ENCODE measurements at places on chromosomes 7 and 10.

DNA sequence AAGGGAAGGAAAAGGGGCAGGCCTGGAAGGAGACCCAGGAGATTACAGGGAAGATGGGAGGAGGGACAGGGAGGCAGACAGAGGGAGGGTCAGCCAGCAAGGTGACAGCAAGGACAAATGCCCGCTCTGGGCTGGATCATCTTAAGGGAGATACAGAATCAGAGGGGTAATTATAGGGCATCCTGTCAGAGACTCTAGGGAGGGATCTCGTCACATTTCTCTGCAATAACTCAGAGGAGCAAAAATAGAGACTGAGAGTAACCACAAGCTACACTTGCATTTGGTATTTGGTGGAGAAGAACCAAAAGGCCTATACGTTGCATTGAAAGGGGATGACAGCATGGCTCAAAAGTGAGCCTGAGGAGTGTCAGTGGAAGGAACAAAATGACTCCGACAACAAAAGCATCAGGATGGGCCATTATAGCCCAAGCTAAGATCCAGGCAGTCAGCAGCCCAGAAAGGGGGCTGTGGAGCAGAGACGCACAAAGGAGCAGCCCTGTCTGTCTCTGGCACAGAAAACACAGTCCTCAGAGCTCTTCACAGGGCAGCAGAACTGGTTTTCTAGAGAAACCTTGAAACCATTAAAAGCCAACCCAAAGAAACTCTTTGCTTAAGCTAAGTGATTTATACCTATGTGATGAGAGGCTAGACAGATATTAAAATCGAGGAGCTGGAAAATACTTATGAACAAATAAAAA lies 430.2 kb upstream of the VSTM2A start:
- DNase-seq: no peak

DNA sequence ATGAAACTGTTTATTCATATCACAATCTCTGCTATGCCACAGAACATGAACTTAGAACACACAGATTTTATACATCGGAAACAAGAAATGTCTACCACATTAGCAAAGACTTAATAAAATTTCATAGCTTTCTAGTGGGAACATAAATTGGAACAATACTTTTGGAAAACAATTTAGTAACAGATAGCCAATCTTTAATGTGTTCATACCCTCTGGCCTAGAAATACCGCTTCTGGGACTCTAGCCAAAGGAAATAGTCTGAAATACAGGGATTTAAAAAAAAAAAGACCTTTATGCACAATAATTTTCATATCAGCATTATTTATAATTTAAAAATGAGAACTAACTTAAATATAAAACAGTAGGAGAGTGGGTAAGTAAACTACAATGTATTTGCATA lies 168.5 kb downstream of the PLXNA4 start:
- DNase-seq: no peak

- no peak for DNase-seq
Measured at GRCh38 chr10:18323916-18324315, 183.7 kb downstream of the CACNB2 start.

DNA sequence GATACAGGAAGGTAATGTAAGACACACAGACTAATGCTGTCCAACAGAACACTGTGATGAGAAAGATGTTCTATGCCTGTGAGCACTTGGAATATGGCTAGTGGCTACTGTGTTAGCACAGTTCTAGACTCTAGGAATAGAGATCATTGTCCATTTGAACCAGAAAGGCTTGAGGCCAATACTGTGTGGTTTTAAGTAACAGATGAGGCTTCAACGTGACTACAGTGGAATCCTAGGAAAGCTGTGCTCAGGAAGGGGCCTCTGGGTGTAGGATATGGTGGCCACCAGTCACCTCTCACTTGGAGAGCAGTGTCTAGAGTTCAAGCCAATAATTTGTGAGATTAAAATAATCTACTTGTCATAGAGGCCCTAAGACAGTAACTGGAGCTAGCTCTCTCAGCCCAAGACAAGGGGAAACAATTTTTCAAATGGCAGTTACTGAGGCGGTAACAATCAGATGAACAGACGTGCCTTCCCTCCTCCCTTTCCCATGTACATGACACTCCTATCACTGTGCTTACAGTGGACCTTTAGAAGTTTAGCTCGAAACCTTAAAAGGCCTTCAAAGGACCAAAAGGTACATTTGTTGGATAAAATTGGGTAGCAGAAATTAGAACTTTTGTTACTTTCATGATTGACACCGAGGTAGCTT lies 10.2 kb downstream of the ZDHHC16 start:
- no peak for DNase-seq

- DNase-seq: no peak
Measured at GRCh38 chr7:101582971-101583370, 46.1 kb downstream of the MYL10 start.

DNA sequence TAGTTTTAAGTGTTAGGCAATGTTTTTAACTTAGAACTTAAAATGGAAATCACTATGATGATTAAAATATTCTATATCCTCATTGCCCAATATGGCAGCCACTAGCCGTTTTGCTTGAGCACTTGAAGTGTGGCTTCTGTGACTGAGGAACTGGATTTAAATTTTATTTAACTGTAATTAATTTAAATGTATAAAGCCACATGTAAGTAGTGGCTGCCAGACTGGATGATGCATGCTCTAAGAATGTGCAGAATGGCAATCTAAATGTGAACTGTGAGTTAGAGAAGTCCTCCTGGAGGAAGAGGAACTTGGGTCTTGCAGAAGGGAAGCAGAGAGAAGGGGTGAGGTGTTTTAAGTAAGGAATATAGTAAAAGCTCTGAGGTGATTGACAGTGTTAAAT lies 451.4 kb downstream of the SUGCT start:
- DNase-seq: no peak

- DNase-seq: no peak
Measured at GRCh38 chr7:27600247-27600646, 62.4 kb downstream of the HIBADH start.

Data from NCI-H187 (cell line).